ENCODE measurements at places on chromosomes 2 and 18.
A peak's percentile ranks its signal among the peaks of the same experiment; 100 is the strongest.

DNA sequence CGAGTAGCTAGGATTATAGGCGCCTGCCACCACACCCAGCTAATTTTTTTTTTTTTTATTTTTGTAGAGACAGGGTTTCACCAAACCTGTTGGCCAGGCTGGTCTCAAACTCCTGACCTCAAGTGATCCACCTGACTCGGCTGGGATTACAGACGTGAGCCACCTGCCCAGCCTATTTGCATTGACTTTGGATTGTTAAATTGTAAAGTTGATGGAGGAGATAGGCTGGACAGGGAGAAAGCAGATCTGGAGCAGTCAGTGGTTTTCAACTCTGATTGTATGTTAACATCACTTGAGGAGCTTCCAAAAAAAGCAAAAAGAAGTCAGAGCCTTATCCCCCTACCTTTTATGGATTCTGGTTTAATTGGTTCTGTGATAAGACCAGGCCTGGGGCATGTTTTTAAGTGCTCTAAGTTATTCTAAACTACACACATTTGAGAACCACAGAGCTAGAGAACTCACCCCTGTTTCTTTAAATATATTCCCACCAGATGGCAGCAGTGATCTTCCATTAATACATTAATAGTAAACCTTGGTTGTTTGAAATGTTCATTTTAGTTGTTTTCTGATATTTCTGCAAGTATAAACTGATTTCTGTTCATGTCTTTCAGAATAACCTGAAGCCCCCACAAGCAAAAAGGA is 7.5 kb downstream of the C2orf49 start:
- DNase-seq, result no peak

GRCh38 chr2:150485871-150486538 is 1.5 kb downstream of the RND3 start:
- peak; percentile 85 for DNase-seq

GRCh38 chr2:105486762-105487141 is 87.9 kb upstream of the FHL2 start:
- DNase-seq, result no peak

DNA sequence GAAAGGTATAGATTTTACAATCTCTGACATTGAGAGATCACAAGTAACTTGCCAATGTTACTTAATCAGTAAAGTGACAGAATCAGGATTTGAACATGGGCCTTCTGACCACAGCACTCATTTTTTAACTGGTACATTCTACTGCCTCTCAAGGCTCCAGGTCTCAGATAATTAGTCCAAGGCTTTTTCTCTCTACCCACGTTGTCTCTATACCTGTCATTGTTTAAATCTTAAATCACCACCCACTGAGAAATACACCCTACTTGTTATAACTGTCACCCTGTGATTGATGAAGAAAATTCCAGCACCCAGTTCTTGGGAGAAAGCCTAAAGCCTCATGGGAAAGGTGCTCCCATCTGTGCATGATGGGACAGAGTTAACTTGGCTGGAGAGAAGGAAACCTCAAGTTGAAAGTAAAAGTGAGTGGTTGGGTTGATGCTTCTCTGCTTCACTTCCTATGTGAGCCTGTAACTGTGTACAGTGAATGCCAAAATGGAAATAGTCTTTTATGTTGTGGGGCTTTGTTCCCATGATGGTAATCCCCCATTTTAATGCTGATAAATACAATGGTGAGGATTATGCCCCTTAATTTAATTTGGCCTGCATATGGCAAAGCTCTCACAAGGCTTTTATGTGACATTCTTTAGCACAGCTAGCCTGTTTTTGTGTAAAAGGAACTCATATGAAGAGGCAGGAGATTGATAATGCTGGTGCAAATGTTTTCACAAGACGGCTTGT is 190.1 kb upstream of the SP5 start:
- peak; percentile 24 for DNase-seq

DNA sequence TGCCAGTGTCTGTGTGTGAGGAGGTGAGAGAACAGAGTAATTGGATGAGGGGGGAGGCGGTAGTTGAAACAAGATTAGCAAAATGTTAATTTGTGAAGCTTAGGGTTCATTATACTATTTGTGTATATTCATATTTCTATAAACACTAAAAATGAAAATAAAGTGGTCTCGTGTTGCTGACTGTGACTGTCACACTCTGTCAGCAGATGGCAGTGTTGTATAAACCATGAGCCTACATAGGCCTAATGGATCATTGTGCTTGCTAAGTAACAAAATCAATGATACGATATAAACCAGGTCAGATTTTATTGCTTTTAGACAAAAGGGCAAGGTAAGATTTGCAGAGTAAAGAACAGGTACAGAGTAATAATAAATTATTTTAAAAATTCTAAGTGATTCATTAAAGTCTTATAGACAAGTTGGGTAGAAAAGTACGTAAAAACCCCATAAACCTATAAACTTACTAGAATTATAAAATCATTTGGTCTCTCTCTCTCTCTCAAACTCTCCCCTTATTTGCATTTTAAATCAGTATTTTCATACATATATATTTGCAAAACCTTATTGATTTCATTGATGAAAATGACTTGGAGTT is 182.7 kb downstream of the RPIA start:
- DNase-seq, result peak; percentile 32

GRCh38 chr2:205077159-205077558 is 531.9 kb downstream of the PARD3B start:
- no peak for DNase-seq

DNA sequence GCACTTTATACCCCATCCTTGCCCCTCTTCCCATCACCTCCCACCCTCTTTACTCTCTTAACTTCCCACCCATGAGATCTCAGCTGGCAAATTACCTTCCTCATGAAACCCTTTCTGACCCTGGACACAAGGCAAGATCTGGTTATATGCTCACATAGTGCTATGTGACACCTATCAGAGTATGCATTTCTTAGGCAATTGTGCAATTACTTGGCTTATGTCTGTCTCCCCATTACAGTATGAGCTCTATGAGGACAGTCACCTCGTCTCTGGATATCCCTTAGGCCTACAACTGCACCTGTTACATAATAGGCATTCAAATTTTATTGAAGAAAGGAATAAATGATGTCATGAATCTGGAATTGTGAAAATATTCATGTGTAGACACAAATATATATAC is 91.4 kb downstream of the ZNF385B start:
- DNase-seq, result no peak

GRCh38 chr18:49935215-49935614 is 121.9 kb upstream of the ACAA2 start:
- no peak for DNase-seq

DNA sequence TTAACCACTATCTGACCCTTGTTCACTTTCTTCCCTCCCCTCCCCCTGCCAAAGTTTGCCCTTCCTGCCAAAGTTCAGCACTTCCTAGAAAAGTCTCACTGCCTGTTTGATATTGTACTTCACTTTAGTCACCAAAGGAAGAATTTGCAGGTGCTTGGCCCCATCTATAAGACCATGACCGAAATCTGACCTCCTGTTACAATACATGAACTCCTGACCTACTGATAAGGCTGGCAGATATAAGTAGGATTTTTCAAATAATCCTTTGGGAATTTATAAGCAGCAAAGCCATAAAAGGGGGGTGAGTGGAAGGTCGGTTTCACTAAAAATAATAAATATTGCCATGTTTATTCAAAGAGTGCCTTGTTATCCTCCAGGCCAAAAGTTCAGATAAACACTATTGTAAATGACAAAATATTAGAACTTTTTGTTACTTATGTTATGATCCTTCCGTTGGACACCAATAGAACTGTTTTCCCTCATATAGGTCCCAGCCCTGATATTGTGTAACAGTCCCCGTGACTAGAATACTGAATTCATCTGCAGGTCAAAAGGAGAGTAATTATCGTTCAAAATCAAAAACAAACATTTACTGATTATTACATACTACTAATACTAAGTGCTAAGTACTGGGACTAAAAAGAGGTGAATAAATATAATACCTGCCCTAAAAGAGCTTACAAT is 277.6 kb downstream of the EXOC6B start:
- no peak for DNase-seq

GRCh38 chr2:102005989-102006885 is 14.5 kb downstream of the IL1R2 start:
- no peak for DNase-seq

GRCh38 chr2:25178976-25179375 is 10.6 kb upstream of the POMC start:
- no peak for DNase-seq

DNA sequence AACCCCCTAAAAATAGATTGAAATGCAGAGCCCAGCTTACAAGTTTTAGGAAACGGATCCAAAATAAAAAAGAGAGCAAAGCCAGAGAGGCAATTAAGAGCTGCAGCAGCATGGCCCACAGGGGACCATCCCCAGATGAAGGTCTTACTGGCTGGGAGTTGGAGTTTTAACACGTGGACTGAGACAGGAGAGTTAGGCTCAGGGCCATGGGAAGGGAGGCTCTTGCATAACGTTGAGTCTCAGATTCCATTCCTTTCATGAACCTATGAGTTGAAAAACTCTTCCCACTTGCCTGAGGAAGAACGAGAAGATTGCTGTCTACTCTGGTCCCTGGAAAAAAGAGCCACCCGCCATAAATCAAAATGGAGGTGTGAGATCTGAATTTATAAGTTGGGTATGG is 101.8 kb upstream of the NDUFV2 start:
- no peak for DNase-seq

GRCh38 chr2:216992056-216992675 is 132.3 kb upstream of the TNP1 start:
- no peak for DNase-seq

GRCh38 chr2:178088774-178089270 is 16.2 kb upstream of the PDE11A start:
- no peak for DNase-seq

- no peak for DNase-seq
Observed at GRCh38 chr2:55729136-55729685, 35.6 kb upstream of the PNPT1 start.

DNA sequence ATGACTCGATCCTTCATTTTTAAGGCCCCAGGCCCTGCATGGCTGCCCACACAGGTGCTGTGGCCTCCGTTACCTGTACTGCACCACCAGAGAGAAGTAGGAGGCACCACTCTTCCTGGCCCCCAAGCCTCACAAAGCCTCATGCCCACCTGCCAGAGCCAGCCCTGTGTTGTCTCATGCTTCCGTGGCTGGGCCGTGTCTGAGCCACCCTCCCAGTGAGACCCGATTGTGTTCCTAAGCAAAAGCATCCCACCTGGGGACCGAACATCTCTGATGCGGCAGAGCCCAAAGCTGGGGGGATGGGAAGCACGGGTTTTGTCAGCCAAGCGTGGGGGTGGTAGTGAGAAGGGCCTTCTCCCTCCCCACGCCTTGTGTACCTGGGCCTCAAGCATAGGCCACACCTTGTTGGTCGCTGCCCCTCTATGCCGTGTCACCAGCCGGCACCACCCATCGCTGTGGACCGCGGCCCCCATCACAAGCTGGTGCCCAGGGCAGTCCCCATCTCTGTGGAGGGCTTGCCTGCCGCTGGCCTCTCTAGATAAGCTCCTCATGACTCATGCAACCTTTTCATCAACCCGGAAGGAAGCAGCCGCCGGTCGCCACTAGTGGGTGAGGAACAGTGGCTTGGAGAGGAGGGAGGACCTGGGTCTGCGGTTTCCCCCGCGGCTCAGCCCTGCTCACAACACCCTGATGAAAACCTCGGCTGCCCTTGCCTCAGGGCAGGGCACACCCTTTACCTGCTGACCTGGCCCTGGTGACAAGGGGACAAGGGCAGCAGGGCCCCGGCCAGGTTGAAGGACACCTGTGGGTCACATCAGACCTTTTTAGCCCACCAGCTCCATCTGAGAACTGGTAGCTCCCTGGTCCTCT is 2.7 kb upstream of the RNPEPL1 start:
- DNase-seq, result peak; percentile 72

GRCh38 chr18:51074605-51075004 is 44.6 kb downstream of the SMAD4 start:
- DNase-seq, result no peak
